ENCODE measurements at places on chromosomes 16 and 17.
A peak's percentile ranks its signal among the peaks of the same experiment; 100 is the strongest.

DNA sequence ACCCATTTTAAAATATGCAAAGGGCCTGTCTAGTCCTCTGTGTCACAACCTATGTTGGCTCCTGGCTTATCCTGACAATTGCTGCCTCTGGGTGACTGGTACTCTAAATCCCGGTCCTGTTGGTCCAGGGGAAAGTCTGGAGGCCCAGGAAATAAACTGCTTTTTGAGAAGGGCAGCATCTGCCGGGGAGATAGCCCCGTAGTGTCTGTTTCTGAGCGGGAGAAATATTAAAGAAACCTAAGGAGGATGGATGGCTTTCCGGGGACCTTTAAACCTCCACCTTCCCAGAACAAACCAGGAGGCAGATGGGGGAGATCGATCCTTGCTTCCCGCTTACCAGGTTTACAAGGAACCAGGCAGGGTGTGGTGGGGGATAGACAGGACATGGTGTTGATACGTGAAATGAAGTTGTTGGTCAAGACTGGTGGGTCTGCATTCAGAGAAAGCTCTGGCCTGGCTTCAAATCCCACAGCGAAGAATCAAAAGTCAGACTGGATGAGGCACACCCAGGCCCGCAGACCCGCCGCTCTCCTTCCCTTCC lies 3.8 kb downstream of the HOXB2 start:
- DNase-seq = no peak

DNA sequence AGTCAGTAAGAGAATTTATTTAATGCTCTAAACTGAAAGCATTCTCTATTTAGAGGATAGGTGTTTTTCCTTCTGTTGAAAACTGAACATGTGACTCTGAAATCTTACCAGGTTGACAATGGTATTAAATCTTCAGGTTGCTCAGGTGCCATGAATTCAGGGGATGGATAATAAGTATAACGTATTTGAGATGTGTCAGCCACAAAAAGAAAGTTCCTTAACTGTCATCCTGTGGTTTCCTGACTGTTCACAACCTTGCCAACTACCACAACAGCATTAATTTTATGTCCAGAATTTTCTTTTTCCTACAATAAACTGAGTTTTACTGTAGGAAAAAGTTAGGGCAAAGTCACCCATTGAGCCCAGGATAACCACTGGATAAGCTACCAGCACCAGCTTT lies 243.3 kb upstream of the PSMD7 start:
- no peak for DNase-seq

DNA sequence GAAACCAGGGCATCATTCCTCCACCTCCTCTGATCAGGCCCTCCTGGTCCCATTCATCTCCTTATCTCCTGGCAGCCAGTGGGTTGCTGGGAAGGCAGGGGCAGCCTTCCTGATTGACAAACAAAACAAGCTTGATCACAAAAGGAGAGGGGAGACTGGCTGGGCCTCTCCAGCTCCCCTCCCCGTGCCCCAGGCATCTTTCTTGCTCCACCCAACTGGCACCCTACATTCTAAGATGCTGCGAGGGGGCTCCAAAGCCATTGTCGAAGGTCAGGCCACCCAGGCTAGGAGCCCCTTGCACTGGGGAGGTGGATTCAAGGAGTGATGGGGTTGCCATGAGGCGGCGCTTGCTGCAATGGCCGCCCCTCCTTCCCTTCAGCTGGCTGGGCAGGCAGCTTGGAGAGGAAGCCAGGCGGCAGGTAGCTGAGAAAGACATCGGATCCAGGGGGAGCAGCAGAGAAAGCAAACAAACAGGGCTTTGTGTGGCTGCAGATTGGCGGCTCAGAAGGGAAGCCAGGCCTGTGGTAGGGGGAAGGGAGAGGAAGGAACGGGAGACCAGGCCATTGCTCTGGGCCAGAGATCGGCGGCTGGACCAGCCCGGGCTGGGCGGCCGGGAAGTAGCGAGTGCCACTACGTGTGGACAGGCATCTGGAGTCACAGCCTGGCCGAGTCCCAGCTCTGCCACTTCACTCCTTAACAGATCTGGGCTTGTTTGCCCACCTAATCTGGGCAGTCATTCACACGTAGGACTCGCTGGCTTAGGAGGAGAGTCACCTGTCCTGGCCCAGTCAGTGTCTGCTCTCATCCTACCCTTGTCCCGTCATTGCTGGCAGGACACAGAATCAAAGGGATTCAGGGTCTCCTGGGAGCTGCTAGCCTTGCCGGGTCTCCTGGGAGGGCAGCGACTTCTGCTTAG lies 12.3 kb downstream of the RAI1 start:
- no peak for DNase-seq

GRCh38 chr16:11402051-11402744 lies 56.9 kb downstream of the RMI2 start:
- no peak for DNase-seq

DNA sequence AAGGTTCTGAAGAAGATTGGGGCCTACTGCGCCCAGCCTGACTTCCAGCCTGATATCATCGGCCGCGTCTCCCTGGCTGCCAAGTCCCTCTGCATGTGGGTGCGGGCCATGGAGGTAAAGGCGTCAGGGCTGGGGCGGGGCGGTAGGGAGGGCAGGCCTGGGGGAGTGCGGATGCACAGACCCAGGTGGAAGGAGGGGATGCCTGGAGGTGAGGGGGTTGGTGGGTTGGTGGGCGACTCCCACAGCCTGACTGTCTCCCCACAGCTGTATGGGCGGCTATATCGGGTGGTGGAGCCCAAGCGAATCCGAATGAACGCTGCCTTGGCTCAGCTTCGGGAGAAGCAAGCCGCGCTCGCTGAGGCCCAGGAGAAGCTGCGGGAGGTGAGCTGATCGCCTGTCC lies 26.8 kb upstream of the KDM6B start:
- DNase-seq = no peak

- DNase-seq = no peak
These were observed 43.8 kb downstream of the TANGO6 start for GRCh38 chr16:68887107-68887506.

GRCh38 chr17:50956750-50957523 lies 90.8 kb upstream of the TOB1 start:
- peak; percentile 53 for DNase-seq

DNA sequence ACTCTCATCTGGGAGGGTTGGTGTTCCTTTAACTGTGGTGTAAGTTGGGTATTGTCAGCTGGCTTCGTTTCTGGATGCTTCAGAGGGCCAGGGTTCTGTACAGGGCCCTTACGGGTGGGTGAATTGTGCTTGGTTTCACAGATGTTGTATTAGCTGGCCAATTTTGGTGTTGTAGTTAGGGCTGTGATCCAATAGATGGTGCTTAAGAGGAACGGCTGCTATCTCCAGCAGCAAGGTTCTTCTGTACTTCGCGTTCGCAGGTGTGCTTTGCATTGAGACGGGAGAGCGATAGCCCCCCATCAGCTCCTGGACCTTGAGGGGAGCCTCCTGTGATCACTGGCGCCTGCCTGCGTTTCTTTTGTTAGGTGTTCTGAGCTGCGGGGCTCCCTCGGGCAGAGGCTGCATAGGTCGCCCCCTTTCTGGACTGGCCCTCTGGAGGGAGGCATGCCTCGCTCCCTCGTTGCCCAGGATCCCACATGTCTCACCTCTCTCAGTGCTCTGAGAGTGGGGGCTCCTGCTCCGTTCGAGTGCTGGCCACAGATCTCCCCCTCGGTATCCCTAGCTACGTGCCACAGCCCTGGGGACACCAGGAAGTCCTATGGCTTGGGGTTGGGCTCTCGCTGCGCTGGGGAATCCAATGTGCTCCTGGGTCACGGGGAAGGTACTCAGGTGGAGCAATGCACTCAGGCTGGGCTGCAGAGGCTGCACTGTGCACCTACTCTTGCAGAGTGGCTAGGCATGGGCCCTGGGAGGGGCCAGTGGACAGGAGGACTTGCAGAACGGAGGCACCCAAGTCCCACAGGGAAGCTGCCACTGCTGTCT lies 837 bp upstream of the PRDM7 start:
- no peak for DNase-seq
